Hippocampal formation (tissue), 2 donors: ENCODE measurements at places on chromosomes 5 and 9.

DNA sequence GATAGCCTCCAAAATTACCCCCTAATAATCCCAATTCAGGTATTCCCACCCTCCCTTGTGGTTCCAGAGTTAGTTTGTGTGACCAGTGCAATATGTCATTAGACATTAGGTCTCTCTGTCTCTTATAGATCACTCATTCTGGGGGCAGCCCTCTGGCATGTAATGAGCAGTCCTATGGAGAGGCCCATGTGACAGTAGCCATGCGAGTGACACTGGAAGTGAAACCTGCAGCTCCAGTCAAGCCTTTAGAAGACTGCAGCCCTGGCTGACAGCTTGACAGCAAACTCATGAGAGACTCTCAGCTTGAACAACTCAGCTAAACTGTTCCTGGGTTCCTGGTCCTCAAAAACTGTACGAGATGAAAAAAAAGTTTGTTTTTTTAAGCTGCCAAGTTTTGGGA lies 54.0 kb upstream of the HSPB3 start:
- DNase-seq = no peak

- DNase-seq = peak; percentile 80
Measured at GRCh38 chr5:131324303-131324702, 60.5 kb downstream of the CDC42SE2 start.

- DNase-seq = no peak
Measured at GRCh38 chr9:109477258-109478050, 20.7 kb downstream of the PTPN3 start.

GRCh38 chr5:55925712-55926111 lies 69.1 kb downstream of the IL6ST start:
- DNase-seq = no peak

DNA sequence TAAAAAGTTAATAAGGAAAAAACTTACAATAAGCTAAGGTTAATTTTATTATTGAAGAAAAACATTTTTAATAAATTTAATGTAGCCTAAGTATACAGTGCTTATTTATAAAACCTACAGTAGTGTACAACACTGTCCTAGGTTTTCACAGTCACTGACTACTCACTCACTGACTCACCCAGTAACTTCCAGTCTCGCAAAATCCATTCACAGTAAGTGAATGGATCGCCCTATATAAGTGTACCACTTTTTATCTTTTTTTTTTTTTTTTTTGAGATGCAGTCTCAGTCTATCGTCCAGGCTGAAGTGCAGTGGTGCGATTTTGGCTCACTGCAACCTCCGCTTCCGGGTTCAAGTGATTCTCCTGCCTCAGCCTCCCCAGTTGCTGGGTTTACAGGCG lies 47.7 kb downstream of the FNIP1 start:
- DNase-seq = no peak

DNA sequence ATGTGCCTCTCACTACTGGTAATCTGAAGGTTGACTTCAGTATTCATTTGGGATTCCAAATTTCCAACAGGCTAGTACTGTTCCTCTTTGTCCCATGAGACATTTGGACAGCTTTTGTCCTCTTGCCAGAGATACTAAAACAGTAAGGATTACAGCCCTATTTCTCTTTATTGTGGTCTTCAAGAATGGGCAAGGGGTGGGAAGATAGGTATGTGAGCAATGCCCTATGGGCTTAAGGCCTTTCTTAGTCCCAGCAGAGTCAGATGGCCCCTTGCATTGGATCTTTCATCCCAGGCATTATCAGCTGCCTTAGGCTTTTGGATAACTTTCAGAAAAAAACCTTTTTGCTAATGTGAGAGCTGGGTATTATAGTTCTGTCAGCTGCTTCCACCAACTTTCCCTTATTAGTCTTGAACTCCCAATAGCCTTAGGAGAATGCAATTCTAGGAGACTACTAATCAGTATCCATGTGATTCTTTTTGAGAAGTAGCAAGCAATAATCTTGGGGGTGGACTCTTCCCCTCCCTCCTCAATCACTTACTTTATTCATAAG lies 361.1 kb upstream of the NUDT12 start:
- DNase-seq = no peak
